ENCODE measurements at places on chromosomes 16 and 17. TPM values are rescaled to one million over a fixed set of nuclear protein-coding genes. Genes with fewer than 3 reads are reported as not detected.

DNA sequence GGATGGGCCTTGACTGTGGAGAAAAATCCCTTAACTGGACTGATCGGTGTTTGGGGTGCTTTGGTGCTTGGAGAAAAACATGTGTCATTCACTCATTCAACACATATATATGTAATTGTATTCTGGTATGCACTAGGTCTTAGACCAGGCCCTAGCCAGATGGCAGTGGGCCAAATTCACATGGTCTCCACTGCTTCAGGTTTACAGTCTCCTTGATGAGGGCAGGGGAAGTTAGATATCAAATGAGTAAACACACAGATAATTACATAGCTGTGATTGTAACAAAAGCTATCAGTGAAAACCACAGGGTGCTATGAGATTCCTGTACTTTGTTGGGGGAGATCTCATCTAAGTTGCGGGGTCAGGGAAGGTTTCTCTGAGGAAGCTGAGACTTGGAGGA is 78.8 kb downstream of the WWP2 start:
- no peak for DNase-seq

GRCh38 chr17:21025451-21025850 is 17.4 kb downstream of the USP22 start:
- DNase-seq: no peak

DNA sequence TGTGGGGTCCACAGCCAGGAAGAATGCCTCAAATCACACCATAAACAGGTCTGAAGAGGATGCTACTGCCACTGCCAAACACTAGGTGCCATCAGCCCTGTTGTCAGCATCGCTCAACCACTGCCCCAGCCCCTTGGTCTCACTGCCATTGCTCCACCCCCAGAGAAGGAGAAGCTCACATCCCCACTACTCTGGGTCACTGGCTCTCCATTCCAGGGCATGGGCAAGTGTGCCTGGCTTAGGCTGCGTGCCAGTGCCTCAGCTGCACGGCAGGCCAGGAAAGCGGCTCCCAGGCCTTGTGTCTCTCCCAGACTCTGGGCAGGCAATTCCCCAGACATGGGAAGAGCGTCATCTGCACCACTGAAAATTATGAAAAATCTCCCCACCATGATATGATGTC is 1.2 kb upstream of the IGSF6 start:
- DNase-seq: no peak

GRCh38 chr17:574061-574460 is 140.6 kb downstream of the VPS53 start:
- DNase-seq: no peak

DNA sequence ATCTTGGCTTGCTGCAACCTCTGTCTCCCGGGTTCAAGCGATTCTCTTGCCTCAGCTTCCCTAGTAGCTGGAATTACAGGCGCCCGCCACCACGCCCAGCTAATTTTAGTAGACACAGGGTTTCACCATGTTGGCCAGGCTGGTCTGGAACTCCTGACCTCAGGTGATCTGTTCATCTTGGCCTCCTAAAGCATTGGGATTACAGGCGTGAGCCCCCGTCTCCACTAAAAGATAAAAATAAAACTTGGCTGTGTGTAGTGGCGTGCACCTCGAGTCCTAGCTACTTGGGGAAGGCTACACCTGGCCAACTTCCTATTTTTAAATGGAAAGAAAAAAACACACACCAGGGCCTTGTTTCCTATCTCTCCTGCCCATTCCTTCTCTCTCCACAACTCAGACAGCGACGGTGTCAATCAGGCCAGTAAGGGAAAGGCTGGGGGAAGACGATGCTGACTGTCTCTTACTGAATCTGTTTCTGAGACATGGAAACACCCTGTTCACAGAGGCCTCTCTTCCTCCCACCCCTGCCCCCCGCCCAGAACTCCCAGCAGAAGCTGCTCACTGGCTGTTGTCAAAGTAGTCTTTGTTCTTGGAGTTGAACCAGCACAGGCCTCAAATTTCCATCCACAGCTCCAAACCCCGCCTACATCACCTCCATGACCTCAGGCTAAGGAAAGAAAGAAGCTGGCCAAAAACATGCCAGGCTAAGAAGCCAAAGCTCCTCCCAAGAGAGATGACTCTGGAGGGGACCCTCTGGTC is 96.6 kb downstream of the NXN start:
- no peak for DNase-seq

GRCh38 chr17:32116937-32117336 is 25.4 kb upstream of the RHOT1 start:
- no peak for DNase-seq

CBX8 gene
- polyA plus RNA-seq: 3.6 TPM

NUPR1 gene
- 549 TPM for polyA plus RNA-seq

EPX gene
- not detected for polyA plus RNA-seq

TLCD1 gene
- polyA plus RNA-seq: 5.1 TPM

ALOX15 gene
- 0.06 TPM for polyA plus RNA-seq
